Naive thymus-derived CD8-positive, alpha-beta T cell (primary cell): ENCODE measurements at places on chromosomes 1 and 21. TPM values are rescaled to one million over a fixed set of nuclear protein-coding genes. Genes with fewer than 3 reads are reported as not detected.

DNA sequence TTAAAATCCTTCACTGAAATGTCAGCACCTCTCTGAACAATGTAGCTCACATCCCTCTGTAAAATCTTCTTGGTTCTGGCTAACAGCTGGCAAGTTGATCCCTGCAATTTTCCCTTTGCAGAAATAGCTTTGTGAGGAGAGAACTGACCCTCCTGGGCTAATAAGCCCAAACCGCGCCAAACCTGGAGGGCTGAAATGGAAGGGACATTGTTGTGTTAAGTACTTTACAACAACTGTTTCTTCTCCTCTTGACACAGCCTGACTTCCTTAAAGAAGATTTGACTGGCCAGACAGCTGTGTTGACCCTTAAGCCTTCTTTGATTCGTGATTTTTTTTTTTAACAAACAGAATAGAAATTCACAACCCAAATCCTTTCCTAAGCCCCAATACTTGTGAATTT lies 5.7 kb downstream of the LMX1A start:
- no peak for DNase-seq

- no peak for DNase-seq
Observed at GRCh38 chr1:57741521-57741920, 317.7 kb upstream of the DAB1 start.

- no peak for DNase-seq
Observed at GRCh38 chr1:46622344-46622743, 5.7 kb upstream of the MOB3C start.

- DNase-seq = no peak
Observed at GRCh38 chr1:205071801-205072200, 12.5 kb downstream of the TMEM81 start.

DNA sequence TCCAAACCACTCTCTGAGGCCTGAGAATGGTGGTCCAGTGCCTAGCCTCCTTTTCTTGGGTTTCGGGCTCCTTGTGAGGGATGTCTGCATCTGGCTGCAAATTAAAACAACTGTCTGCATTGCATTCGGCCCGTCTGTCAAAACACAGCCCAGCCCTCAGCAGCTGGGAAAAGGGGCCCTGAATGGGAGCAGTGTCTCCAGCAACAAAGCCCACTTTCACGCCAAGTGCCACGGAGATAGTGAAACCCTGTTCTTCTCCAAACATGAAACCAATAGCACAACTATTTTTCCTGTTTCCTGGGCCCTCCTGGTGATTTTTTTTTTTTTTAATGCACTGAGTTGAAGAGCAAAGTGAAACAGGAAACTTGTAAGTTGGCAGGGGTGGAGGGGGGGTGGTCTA lies 138.4 kb downstream of the PLXNA2 start:
- DNase-seq = no peak

CASQ1 gene
- not detected for total RNA-seq

NR0B2 gene
- not detected for total RNA-seq

GPR25 gene
- not detected for total RNA-seq

TMEM61 gene
- not detected for total RNA-seq

AKR7A3 gene
- total RNA-seq = 0.96 TPM
